Stimulated activated CD8-positive, alpha-beta memory T cell treated with anti-CD3 and anti-CD28 coated beads, Interleukin-15, amount 100 ng/mL, for 24 hours (primary cell): ENCODE measurements at places on chromosomes 1 and 21.

DNA sequence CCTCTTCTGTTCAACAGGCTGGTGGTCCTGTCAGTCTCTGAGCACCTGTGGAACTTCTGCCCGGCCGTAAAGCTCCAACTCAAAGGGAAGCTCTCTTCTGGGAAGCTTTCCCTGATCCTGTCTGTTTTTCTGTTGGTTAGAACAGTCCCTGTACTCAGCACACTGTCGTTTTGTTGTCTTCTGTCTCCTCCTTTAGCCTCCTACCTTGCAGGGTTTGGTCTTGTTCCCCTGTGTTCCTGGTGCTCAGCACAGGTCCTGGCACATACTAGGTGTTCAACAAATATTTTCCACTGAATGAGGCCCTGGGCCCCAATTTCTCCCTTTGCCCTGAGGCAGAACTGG lies 328 bp upstream of the KDF1 start:
- no peak for DNase-seq

- DNase-seq, result no peak
Measured at GRCh38 chr1:30786264-30786991, 28.9 kb upstream of the LAPTM5 start.

- DNase-seq, result no peak
Measured at GRCh38 chr1:1250786-1251284, 4.3 kb upstream of the C1QTNF12 start.

- DNase-seq, result no peak
Measured at GRCh38 chr1:25526753-25527152, 16.7 kb upstream of the LDLRAP1 start.

DNA sequence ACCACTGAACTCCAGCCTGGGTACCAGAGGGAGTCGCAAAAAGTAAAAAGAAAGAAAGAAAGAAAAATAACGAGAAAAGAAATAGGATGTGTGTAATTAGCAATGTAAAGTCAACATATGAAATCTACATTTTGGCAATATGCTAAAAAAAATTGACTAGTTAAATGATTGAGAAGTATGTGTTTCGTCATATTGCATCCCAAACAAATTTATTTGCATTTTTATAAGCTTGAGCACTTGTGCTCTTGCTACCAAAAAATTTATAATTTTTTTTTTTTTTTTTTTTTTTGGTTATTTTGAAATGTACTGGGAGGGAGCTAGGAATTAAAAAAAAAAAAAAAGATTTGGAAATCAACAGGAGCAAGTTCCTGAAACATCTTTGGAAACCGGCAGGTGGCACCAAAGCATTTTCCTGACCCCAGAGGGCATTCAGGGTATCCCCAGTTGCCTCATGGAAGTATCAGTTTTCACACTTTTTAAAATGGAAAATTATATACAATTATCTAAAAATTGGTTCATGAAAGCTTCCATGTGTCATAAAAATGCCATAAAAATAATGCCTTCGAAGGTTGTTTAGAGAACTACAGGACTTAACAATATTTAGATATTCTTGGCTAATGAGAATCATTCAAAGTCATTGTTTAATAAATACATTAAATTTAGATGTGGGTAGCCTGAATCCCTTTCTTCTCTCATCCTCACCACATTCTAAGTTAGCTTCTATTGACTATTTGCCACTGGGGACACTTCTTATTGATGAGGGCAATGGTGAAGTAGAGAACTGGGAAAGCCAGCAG lies 4.8 kb upstream of the HEATR1 start:
- no peak for DNase-seq

GRCh38 chr1:50181027-50181663 lies 72.4 kb downstream of the ELAVL4 start:
- DNase-seq, result no peak

DNA sequence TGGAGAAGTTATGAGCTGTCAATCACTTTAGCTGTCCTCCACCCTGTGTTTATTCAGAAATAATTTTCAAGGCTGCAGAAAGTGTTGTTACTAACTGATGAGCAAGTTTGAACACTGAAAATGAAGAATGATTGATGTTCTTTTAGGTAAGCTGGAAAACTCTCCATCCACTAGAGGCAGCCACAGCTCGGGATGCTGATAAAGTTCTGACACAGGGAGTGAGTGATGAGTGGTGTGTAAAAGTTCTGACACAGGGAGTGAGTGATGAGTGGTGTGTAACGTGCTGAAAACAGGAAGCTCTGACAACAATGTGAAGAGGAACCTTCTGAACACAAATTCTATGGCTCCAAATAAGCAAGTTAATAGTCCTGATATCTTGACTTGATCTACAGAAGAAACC lies 197.5 kb upstream of the PTBP2 start:
- no peak for DNase-seq

- DNase-seq, result no peak
Measured at GRCh38 chr21:45416620-45417019, 11.7 kb downstream of the COL18A1 start.

DNA sequence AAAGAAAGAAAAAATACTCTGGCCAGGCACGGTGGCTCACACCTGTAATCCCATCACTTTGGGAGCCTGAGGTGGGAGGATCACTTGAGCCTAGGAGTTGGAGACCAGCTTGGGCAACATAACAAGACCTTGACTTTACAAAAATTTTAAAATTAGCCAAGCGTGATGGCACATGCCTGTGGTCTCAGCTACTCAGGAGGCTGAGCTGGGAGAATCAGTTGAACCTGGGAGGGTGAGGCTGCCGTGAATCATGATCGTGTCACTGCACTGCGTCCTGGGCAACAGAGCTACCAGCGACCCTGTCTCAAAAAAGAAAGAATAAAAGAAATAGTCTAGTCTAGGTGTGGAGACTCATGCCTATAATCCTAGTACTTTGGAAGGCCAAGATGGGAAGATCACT lies 22.3 kb downstream of the RRP1B start:
- no peak for DNase-seq

DNA sequence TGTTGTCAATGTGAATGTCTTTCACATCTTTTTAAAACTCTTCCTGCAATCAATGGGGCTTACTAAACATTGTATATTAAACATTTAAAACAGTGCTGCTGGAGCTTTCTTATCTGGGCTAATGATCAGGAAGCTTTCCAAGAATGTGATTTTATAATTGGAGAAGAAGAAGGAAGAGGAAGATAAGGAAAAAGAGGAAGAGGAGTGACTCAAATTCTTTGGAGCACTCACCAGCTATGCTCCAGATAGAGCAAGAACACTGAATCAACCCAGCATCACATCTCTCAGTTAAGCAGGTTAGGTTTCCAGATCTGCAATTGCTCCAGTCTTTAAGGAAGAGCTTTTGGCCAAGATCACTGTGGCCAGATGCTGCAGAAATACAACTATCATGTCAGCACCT lies 1.4 kb upstream of the SPRR2E start:
- no peak for DNase-seq

DNA sequence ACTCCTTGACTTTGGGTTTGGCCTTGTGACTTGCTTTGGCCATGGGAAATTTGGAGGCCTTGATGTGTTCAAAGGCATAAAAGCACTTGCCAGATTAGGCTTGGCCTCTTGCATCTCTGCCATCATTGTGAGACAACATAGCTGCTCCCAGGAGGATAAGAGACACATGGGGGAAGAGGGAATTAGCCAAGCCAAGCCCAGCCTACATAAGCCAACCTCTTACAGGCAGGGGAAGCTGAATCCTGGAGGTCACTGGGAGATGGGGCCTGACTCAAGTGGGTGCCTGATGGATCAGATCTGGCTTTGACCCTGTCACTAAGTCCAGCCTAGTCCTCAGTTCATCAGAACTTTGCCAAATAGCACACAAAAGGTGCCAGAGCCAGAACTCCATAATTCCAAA lies 37.6 kb upstream of the HMGB4 start:
- no peak for DNase-seq

DNA sequence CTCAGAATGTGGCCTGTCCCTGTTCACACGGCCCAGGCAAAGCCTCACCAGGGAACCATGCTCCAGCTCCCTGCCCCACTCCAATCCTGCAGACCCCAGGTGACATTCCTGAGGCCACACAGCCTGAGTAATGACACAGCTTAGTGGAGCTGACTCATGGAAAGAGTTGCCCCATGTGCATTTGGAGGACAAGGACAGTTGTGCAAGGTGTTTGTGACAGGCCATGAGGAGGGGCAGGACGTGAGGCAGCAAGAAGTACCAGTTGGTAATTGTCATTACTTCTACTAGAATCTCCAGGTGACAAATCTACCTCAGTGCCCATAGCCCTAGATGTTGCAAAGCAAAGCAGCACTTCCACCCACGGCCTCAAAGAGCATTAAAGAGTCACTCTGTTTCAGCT lies 15.2 kb downstream of the PRR9 start:
- no peak for DNase-seq

DNA sequence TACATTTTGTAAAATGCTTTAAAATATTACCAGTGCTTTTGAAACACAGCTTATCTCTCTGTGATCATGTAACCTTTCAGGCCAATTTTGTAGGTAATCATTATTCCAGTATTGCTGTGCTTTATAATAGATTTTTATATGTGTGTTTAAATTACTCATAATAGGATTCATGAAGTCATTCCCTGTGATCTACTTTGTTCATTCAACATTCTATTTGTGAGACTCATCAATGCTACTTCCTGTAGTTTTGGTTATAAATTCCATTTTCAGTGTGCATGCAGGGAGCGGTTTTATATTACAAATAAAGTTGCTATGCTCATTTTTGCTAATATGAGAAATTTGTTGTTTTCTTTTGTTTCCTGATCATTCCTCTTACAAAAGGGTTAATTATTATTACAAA lies 4.1 kb upstream of the OR2M5 start:
- no peak for DNase-seq

DNA sequence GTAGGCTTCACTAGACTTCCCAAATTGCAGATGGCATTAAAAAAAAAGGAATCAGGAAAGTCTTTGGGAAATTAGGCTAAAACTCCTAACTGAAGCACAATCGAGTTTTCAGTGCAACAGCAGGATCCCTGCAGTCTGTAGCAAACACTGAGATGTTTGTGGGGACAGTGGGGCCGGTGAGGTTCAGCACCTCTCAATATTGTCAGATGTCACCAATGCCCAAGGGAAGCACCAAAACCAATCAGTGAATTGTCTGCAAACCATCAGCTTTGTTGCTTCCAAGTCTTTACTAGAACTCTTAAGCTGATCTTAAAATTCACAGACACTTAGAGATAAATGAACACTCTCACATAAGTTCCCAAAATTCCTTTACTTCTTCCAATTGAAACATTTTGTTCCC lies 2.6 kb downstream of the ERG start:
- DNase-seq, result no peak

GRCh38 chr1:245270063-245270462 lies 115.3 kb downstream of the KIF26B start:
- no peak for DNase-seq

DNA sequence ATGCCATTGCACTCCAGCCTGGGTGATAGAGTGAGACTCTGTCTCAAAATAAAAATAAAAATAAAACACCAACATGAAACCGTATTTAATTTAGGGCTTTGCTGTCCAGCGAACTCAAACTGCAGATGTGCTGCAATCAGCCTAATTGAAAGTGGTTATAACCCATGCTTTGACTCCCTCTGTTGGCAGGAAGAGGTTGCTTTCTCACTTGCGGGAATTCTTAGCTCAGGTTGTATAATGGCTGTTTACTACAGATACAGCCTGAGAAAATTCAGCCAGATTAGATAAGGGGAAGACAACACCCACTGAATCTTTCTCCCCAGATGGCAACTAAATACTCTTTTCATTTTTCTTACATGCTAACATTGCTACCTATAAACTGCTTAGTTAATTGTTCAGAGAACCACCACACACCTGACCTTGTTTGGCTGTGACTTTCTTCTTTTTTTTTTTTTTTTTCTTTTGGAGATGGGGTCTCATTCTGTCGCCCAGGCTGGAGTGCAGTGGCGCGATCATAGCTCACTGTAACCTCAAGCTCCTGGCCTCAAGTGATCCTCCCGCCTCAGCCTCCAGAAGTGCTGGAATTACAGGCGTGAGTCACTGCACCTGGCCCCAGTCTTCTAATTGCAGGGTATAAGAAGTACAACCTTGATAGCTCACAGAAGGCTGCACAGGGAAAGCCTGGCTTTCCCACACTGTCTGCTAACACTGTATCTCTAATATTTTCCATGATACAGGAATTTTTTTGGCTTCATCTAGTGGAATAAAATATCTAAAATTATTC lies 34.6 kb downstream of the DNTTIP2 start:
- no peak for DNase-seq

GRCh38 chr1:79792219-79792930 lies 785.8 kb upstream of the ADGRL4 start:
- no peak for DNase-seq

GRCh38 chr1:27430903-27431600 lies 38.6 kb downstream of the GPR3 start:
- no peak for DNase-seq

DNA sequence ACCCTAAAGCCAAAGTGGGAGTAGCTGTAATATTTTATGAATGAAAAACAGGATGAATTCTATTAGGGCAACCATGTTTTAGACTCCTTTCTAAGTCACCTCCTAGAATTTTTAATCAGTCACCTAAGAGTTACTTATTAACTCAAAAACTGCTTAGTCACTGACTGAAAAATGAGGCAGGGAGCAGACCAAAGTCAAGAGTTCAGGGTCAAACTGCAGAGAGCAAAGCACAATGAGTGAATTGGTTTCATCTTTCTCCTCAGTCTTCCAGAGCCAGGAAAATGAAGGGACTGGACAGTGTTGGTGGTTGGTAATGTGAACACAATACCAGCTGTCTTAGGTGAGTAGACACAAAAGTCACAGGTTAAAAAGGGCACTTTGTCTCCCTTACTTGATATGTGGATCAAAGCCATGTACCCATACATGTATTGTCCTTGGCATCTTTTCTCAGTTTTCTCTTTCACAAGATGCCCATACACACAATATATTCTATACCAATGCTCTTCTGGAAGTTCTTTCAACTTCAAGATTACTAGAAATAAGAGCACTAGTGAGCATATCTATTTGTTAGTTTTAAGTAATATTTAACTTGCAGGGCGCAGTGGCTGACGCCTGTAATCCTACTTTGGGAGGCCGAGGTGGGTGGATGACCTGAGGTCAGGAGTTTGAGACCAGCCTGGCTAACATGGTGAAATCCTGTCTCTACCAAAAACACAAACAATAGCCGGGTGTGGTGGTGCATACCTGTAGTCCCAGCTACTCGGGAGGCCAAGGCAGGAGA lies 42.2 kb downstream of the ATP1B1 start:
- no peak for DNase-seq

DNA sequence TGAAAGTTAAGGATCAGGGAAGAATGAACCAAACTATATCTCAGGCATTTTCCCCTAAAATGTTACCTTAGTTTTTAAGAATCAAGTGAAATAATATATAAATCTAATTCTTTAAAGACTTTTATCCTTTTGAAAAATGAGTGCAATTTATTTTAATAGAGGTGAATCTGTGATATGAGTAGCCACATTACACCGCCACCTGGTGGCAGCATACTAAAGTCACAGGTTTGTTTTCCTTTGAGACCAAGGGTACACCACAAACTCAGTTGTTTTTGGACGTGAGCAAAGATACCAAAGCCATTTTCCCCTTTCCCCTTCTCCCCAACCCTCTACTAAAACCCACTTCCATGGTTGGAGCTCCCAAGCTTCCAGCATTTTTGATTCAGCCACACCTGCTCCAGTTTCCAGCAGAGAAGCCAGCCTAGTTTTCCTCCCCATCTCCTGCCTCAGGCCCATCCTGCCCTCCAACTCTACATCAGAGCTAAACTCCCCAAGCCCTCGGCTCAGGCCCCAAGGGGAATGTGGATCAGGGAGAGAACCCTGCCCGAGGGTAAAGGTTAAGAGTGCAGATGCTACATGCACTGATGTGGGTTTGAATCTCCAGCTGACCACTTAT lies 22.9 kb upstream of the LDLRAP1 start:
- DNase-seq, result peak; percentile 31

GRCh38 chr1:89604414-89604735 lies 28.5 kb upstream of the LRRC8C start:
- no peak for DNase-seq
